ENCODE measurements at places on chromosomes 16 and 17.

GRCh38 chr16:4290236-4290830, 17.5 kb upstream of the TFAP4 start:
- DNase-seq: no peak

- DNase-seq: no peak
Observed at GRCh38 chr16:78998879-78999278, 601.7 kb downstream of the MAF start.

DNA sequence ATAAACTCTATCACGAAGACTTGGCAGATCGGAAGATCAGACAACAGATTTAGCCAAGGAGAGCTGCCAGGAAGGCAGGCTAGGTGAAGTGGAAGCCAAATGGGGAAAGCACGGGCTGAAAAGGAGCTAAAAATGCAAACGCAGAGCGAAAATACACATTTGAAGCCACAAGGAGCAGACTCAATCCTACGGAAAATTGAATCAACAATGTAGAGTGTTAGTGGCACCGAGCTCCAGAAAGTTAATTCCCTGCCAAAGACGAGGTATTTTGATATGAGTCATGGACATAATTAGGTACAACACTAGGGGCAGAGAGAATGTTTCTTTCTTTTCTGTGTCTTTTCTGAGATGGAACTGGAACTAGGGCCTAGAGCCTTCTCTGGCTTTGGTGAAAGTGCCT, 20.7 kb downstream of the GSG1L start:
- no peak for DNase-seq

DNA sequence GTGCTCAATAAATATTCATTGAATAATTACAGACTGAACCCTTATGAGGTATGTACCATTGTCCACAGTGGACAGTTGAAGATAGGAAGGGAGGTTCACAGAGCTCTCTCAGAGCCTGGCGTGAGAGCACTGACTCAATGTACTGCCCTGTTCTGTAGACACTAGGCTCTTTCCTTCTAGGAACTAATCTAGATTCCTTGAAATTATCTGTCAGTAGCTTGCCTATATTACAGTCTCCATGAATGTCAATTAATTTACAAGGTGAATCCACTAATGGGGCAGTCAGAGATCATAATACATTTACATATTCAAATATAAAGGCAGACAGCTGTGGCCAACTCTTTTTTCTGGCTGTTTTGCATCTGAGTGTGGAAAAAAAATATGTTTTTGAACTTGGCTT, 251.2 kb upstream of the SALL1 start:
- DNase-seq: no peak

DNA sequence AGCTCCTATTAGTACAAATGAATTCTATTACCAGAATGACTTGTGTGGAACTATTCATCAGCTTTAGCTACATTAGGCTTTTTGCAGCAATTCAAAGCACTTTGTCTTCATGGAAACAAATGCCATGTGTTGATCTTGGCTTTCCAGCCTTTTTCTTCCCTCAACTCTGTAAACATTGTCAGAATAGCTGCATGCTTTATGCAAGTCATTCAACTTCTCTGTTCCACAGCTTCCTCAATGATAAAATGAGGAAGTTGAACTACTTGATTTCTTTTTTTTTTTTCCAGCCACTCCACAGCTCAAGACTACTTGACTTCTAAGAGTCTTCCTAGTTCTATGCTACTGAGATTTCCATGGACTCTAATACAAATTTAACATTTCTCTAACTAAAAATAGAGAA, 41.1 kb downstream of the KIAA0753 start:
- no peak for DNase-seq

GRCh38 chr16:27726621-27727261, 176.8 kb downstream of the KATNIP start:
- no peak for DNase-seq

DNA sequence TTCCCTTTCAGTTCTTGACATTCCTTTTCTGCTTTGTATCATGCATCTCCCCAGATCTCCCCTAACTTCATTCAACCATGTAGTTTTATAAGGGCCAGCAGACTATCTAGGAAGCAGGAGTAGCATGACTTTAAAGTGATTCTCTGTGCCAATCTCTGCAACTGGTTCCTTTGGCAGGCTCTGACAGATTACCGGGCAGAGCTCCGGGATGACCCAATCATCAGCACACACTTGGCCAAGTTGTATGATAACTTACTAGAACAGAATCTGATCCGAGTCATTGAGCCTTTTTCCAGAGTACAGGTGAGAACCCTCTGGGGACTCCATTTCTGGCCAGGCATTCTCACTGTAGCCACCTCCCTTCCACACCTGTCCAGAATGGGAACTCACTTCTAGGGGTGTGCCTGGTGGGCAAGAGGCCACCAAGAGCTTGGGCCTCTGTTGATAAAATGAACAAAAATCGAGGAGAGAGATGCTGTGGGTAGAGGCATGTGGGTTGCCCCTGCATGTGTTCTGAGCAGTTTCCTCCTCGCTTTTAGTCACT, 7.6 kb upstream of the CDK5R1 start:
- DNase-seq: no peak

DNA sequence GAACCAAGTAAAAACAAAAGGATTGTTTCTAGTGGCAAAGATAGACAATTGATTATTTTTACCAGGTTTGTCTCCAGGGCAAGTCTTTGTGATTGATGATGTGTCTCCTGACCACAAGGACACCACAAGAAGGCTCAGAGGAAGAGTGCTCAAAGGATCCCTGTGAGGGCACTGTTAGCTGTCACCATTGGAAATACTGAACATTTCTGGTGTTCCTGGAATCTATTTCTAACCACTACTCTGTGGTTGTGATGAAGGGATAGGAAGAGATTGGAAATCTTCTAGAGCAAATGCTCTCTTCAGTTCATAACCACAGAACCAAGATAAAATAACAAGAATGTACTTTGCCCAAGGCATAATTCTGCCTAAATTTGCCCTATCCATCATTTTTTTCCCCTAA, 15.3 kb downstream of the RNF43 start:
- DNase-seq: no peak

DNA sequence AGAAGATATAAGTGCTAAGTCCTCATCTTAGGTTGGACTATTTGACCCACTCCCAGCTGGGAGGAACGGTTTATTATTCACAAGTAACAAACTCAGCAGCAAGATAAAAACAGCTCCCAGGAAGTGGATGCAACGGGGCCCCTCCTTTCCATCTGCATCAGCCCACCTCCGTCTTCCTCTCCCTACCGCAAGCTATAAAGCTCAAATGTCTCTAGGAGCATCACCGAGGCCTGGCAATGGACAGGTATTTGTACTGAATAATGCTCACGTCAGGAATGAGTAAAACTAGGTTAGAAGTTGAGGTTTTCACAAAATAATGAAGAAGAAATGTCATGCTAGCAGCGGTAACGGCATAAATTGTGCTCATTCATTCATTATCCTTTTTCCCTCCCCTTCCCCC, 408.7 kb upstream of the PSMD7 start:
- DNase-seq: no peak

GRCh38 chr17:60744355-60744966, 66.8 kb downstream of the BCAS3 start:
- no peak for DNase-seq

GRCh38 chr17:67055041-67055443, 10.7 kb downstream of the CACNG1 start:
- no peak for DNase-seq

GRCh38 chr17:21209511-21210175, 4.3 kb downstream of the TMEM11 start:
- DNase-seq: peak; percentile 39

- DNase-seq: no peak
Observed at GRCh38 chr17:68356949-68357455, 65.7 kb downstream of the ARSG start.

GRCh38 chr17:58039975-58040374, 32.9 kb upstream of the SRSF1 start:
- no peak for DNase-seq

- no peak for DNase-seq
Observed at GRCh38 chr17:49755663-49756283, 8.2 kb downstream of the FAM117A start.

- DNase-seq: peak; percentile 12
Observed at GRCh38 chr16:75621170-75621477, 2.0 kb downstream of the ADAT1 start.

DNA sequence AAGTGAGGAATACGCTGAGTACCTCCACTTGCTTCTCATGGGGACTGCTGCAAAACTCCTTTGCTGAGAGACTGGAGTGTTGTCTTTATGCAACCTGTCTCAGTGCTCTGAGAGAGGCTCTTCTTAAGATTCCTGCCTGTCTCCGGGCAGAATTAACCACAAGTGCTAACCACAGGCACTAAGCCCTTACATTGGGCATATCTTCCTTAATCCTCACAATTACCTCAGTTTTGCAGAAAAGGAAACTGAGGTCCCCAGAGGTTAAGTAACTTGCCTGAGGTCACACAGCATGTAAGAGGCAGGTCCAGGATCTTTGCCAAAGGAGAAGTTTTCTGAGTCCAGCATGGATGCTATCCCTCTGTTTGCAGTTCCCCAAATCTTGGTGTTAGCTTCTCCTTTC, 86.0 kb downstream of the GP2 start:
- no peak for DNase-seq

DNA sequence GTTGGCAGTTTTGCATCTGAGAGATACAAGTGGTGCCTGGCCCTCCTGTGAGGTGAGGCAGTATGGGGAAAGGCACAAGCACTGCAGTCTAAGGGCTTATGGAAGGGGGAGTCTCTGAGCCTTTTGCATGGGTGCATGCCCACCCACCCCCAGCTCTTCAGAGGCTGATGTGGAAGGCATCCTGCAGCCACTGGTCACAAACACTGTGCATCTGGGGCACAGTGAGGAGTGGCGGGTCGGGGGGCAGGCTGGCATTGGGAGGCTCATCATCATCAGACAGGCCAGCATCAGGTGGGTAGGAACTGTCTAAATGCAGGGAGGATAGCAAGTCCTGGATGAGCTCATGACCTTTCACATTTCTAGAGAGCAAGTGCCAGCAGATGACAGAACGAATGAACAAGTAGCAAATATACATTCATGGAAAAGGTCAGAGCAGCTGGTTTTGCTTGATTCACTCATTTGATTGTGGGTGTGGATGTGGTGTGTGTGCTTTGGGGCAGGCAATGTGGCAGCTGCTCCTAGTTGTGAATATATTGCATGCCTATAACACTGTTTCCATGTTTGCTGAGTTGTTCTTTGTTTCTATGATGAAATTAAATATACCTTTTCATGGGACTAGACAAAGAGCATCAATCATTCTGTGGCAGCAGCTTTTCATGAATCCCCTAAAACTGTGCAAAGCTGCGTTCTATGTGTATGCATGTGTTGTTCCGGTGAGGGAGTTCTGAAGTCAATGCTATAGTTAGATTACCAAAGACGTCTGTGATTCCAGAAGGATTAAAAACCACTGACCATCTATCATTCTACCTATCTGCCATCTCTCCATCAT, 29.2 kb downstream of the TRIM25 start:
- DNase-seq: peak; percentile 46

- DNase-seq: no peak
Observed at GRCh38 chr16:51429041-51429440, 278.0 kb upstream of the SALL1 start.

DNA sequence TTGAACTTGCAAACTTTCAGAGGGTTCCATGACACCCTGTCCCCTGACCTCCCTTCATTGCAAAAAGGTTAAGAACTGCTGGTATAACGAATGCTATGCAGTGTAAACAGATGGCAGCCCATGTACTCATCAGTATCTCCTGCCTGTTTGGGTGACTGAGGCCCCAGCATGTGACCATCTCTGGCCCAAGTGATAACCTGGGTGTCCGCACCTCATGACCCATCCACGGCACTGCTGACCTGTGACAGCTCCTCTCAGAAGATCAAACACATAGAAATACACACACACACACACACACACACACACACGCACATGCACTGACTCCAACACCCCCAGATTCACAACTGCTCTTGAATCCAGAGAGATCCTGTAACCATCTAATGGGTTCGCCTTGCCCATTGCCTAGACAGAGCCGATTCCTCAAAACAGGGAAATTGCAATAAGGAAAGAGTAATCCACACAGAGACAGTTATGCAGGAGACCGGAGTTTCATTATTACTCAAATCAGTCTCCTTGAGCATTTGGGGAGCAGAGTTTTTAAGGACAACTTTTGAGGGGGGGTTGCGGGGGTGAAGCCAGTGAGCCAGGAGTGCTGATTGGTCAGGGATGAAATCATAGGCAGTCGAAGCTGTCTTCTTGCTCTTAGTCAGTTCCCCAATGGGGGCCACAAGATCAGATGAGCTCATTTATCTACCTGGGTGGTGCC, 11.3 kb upstream of the PHOSPHO1 start:
- no peak for DNase-seq

DNA sequence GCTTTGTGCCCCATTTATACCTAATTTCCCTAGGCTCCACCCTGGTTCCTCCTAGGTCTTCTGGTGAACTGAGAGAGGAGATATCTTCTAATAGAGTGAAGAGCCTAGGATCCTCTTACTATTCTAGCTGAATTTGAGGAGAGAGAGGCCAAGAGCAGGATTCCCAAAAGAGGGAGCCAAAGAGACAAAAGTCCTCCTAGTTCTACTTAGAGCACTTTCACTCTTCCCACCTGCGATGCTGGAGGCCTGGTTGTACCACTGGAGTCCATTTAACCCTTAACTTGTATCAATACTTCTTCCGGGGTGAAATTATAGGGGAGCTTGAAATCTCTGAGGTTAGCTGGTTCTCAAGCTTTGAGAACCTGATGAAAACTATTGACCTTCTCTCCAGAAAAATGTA, 3.4 kb upstream of the SSH2 start:
- DNase-seq: peak; percentile 19

DNA sequence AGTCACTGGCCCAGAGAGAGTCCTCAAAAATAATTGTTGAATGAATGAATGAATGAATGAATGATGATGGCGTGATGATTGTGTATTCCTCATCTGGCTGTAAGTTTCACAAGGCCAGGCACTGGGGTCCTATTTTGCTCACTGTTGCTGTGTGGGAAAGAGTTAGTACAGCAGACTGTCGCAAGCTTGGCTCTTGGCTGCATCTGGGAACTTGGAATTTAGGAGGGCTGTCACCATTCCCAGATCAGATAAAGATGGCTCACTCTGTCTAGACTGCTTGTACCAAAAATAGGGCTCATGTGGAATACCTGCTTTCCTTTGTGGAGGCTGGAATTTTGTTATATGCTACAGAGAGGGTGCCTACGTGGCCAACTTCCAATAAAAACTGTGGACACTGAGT, 530.6 kb downstream of the WWOX start:
- DNase-seq: no peak

DNA sequence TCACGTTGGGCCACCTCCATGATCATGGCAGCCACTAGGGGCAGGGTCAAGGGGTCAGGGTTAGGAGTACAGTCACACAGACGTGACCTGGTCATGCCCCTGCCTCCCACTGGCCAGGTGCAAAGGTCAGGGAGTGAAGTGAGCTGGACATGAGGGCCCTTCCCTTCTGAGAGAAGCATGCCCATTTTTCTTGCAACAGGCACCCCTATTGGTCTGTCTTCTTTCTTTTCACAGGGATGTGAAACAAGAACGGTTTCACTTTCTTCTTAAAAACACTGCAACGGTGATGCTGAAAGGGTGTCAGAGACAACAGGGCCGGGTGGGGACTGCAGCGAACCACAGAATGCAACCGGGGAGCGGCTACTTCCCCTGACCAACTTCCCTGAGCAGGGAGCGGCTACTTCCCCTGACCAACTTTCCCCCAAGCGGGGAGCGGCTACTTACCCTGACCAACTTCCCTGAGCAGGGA, 52.1 kb upstream of the DOC2B start:
- DNase-seq: no peak

- no peak for DNase-seq
Observed at GRCh38 chr16:27974896-27975540, 88.5 kb downstream of the GSG1L start.

Measured in NCI-H2081 (cell line).